ENCODE measurements at places on chromosomes 13 and 19.

- no peak for DNase-seq
Observed at GRCh38 chr13:78881751-78882150, 222.8 kb upstream of the OBI1 start.

DNA sequence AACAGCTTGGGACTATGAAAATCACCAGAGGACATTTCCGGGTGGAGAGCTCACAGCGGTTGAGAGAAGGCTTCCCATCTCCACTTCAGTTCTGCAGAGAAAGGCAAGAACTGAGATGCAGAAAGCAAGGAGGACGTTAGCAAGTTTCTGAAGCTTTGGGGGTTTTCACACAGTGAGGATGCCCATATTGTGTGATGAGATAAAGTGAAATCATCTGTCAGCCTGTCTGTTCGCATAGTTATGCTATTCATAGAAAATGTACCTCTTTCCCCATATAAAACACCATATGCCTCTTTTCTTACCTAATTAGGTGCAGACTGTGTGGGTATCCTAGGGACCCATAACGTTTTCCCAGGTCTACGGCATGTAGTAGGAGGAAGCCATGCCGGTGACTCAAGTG, 27.5 kb downstream of the ZIC5 start:
- DNase-seq, result no peak

DNA sequence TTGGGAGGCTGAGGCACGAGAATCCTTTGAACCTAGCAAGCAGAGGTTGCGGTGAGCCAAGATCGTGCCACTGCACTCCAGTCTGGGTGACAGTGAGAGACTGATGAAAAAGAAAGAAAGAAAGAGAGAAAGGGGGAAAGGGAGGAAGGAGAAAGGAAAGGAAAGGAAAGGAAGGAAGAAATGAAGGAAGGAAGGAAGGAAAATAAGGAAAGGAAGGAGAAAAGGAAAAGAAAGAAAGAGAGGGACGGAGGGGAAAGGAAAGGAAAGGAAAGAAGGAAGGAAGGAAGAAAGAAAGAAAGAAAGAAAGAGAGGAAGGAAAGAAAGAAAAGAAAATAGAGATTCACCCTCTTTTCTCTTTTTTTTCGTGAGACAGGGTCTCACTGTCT, 8.7 kb downstream of the PDE4A start:
- DNase-seq, result no peak

- peak; percentile 92 for DNase-seq
Observed at GRCh38 chr19:42295831-42296525, 6.0 kb upstream of the PRR19 start.

- DNase-seq, result no peak
Observed at GRCh38 chr13:100173203-100173602, 84.3 kb downstream of the PCCA start.

DNA sequence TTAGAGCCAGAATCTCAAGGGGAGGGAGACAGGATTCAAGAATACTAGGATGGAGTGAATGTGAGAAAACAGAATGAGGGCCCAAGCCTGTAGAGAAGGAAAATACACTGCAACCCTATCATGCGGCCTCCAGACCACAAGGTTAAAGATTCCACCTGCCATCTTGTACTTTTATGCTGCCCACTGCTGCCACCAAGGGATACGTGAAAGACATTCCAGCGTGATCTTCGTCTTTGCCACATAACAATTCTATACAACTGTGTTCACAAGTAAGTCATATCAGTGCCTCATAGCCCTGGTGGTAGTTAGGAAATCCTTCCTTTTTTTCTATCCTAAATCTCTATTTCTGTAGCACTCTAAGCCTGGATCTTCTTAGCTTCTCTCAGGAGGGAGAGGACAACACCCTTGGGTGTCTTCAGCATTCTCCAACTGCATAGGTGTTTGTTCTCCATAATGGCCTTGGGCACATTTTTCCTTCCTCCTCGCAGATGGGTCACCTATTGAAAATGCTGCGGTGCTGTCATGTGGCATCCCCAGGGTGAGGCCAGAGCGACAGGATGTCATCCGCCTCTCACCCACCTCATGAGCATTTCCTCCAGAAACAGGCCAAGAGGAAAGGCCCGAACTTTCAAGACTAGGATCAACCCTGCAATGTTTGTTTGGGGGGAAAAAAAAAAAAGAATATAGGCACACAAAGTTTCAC, 13.6 kb downstream of the TPT1 start:
- DNase-seq, result peak; percentile 34

DNA sequence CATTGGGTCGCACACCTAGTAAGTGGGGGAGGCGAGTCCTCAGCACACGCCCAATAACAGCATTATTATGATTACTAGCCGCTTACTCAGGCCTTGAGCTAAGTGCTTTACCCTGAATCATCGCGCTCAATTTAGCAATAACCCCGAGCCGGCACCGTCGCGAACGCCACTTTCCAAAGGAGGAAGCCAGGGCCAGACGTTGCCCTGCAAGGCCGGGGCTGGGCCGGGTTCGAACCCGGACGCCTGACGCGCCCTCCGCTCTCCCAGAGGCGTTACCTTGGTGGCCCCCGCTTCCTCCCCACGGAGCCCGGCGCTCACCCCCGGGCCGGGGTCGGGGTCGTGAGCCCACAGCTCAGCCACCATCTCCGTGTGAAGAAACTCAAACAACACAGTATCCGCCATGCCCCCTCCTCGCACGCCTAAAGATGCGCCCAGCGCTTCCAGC, at the start of gene TRAPPC6A:
Gene TRAPPC6A (minus strand): TSS at position 421 of the 445 bp plus-strand sequence. CDS start 19 bp downstream, at position 402.
- DNase-seq, result no peak

- DNase-seq, result no peak
Observed at GRCh38 chr13:33514362-33514761, 228.8 kb upstream of the STARD13 start.

DNA sequence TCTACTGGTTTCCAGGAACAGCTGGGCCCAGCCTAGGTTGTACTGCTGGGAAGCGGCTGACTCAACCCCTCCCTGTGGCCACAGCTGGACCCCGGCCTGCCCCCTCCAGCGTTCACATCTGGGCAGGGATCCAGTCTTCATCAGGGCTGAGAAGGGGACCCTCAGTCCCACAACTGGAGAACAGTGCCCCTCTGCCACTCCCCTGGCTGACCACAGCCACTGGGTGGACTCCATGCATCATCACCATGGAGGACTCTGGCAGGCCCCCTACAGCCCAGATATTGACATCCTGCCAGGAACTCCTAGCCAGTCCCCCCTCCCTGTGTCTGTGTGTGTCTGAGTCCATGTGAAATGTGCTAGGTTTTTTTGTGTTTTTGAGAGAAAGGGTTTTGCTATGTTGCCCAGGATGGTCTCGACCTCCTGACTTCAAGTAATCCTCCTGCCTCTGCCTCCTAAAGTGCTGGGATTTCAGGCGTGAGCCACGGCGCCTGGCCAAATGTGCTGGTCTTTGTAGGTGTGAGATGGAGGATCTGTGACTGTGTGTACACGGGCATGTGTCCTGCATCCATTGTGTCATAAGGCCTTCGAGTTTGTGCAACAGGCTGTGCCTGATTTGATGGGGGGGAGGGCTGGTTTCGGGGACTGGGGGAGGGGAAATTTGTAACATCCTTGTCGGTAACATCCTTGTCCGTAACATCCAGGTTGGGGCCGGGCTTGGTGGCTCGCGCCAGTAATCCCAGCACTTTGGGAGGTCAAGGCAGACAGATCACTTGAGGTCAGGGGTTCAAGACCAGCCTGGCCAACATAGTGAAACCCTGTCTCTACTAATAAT, 4.0 kb upstream of the HOOK2 start:
- DNase-seq, result no peak

DNA sequence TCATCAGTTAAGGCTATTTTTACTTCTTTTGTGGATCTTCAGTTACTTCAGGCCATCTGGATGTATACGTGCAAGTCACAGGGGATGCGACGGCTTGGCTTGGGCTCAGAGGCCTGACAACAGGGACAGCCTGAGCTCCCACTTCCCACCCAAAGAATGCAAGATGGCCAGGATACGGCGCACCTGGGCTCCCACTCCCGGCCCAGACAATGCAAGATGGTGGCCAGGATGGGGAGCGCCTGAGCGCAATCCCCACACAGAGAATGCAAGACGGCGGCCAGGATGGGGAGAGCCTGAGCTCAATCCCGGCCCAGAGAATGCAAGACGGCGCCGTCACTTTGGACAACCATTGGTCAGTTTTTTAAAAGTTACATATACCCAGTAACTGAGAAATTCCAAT, 25.3 kb upstream of the MIER2 start:
- no peak for DNase-seq

- DNase-seq, result no peak
Observed at GRCh38 chr19:3161453-3161852, 17.1 kb upstream of the S1PR4 start.

- no peak for DNase-seq
Observed at GRCh38 chr19:13103581-13104359, 1.1 kb upstream of the LYL1 start.

GRCh38 chr13:51971520-51972426, 39.5 kb downstream of the ATP7B start:
- DNase-seq, result no peak

DNA sequence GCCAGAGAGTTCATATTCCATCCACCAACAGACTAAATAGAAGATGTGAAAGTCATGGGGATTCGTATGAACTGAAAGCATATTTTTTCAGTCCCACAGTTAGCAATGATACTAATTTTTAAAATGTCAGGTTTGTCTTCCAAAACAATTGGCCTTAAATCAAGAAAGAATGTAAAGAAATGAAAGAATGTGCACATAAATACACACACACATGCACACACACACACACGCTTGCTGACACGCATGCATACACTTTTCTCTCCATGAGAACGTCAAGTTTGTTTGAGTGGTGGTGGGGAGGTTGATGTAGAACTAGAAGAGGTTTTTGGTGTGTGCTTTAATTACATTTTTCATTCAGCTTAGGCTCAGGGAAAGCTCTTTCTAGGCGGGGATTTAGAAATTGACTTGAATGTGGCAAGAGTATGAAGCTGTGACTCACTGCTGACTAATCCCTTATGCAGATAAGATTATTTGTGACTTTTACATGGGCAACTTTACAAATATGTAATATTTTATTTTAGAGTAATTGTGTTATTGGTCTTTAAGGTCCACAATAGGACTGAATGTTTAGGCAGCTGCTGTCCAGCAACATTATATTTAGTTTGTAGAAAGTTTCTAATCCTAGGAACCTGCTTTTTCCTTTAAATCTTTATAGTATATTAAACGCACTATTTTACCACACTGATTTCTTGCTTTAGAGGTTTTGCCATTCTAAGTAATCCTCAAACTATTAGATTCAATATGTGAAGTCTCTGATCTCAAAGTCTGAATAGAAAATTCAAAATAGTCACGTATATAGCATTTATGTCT, 18.8 kb downstream of the FLT1 start:
- DNase-seq, result no peak

DNA sequence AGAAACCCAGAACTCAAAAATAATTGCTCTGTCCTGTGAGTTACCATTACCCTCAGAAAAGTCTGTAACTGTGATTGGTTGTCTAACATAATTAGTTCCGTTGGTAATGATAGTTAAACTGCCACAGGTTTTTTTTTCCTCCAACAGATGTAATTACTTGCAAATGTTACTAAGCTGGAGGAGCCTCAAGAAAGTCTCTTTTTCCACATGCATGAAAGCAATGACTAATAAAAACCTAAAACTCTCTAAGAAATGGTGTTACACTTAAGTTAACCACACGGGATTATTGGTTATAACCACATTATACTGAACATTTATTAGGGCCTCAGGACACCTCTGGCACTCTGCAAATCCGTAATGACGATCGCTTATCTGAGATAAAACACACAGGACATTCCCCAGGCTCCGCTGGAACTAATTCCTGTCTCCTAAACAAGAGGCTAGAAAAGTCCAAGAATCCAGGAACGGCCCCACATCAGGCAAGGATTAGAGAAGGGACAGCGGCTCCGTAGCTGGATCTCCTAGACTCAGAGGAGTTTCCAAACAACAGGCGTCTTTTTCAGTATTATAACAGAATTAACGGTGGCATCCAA, 753 bp downstream of the ZNF235 start:
- peak; percentile 9 for DNase-seq

DNA sequence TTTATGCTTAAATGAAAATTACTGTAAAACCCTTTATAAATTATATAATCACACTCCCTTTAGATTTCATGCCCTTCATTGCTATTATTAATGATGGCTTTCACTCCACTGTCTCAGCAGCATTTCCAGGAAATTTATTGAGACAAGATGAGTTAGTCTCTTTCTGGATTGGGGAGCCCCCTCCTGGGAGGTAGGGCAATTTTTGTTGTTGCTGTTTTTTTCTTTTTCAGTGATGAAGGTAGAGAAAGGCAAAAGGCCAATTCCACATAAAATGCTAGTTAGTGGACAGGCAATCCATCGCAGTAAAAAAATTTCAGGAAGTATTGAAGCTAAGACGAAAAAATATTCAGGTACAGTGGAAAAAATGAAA, 80.2 kb downstream of the TEX26 start:
- DNase-seq, result no peak

GRCh38 chr13:25874907-25875306, 176.9 kb downstream of the SHISA2 start:
- DNase-seq, result peak; percentile 74

GRCh38 chr19:39916851-39917396, 17.5 kb downstream of the FCGBP start:
- DNase-seq, result no peak

DNA sequence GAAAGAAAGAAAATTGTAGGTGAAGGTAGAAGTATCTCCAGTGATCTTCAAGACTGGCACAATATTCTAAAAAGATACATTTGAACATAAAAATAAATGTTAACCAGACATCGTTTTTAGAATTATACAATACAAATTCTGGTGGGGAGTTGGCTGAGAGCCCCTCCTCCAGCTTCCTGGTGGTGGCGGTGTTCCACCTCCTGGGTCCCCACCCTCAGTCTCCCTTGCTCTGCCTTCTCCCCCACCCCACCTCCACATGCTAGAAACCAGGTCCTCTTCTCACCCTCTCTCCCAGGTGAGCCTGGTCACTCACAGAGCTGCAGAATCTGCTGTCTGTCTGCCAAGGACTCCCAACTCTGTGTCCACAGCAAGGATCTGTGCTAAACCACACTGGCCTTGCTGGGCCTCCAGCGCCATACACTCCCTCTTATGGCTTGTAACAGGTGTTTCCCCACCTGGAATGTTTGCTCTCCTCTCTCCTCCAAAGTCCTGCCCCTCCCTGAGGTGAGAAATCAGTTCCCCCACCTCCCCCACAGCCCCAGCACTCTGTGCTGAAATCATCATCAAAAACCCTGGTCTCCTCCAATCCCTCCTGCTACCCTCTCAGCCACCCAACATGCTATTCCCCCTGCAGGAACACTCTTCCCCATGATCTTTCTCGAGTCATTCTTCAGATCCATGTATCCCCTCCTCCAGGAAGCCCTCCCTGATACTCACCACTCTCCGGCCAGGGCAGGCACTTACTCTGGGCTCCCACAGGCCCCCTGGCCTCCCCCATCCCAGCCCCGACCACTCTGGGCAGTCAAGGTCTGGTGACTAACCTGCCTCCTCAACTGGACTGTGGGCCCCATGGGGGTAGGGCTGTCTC, 20.5 kb upstream of the CYP2S1 start:
- no peak for DNase-seq

DNA sequence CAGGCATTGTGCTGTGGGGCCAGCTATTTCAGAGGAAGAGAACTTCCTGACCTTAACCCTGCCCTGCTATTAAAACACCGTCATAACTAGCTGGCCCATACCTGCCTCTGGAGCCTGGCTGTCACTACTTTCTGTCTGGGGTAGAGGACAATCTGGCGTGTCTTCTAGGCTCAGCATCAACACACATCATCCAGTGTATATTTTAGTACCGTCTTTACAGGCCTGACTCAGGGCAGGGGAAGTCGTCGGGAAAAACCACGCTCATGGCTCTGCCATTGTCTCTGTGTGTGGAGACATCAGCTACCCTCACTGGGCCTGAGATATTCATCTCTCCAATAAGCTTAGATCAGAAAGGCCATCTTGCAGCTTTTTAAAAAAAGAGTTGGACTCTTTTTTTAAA, 151.1 kb downstream of the KATNAL1 start:
- no peak for DNase-seq

Measured in activated CD4-positive, alpha-beta memory T cell treated with anti-CD3 and anti-CD28 coated beads for 36 hours (primary cell).